ENCODE measurements at places on chromosomes 7 and 10.

GRCh38 chr7:137402536-137403352 lies 59.2 kb upstream of the PTN start:
- DNase-seq: no peak

DNA sequence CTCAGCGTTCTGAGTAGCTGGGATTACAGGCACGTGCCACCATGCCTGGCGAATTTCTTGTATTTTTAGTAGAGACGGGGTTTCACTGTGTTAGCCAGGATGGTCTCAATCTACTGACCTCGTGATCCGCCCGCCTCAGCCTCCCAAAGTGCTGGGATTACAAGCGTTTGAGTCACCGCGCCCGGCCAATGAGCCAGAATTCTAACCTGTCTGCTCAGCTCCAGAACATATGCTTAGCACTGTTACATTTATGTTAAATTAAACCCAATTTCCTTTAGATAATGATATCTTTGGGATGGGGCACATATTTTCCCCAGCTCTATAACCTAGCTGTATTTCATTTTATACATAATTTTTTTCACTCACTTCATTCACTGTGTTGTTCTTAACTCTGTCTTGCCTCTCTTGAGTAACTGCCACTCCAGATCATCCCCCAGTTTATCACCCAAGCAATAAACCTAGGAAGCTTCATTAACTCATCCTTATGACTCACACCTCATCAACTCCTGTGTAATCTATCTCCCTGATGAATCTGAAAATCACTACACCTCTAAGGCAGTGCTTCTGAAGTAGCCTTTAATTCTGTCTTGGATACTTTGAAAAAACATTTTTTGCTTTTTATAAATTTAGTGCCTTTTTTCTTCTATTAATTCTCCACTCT lies 559.7 kb upstream of the ZWINT start:
- DNase-seq: no peak

GRCh38 chr7:88132725-88133124 lies 87.1 kb downstream of the SRI start:
- no peak for DNase-seq

- DNase-seq: no peak
Observed at GRCh38 chr7:100044718-100045117, 4.9 kb upstream of the ZSCAN21 start.

DNA sequence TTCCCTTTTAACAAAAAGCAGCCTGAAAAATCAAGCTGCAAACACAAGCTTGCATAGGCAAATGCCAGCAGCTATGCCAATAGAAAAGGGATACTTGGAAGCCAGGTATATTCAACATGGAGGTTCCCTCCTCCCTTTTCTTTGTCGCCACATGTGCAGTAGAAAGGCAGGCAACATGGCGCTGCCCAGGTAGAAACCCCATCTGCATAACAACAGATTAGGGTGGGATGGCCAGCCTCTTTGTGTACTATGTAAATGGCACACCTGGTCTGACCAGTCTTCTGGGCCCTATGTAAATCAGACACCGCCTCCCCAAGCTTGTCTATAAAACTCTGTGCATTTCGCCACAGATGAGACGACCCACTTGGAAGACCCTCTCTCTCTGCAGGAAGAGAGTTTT lies 58.1 kb downstream of the CCDC3 start:
- no peak for DNase-seq

DNA sequence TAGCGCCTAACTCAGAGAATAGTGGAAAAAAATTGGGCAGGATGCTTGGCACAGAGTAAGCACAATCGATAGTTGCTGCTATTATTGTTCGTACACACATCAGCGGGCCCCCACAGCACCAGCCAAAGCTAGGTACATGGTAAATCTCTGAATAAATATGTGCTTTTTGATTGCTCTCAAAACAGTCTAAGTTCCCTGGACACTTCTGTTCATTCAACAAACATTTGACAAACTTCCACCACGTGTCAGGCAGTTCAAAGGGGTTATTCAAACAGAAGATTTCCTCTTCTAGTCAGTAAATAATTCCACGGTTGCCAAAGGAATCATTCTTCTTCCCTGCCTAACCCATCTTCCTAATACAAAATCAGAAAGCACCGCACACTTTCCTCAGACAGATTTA lies 150.8 kb downstream of the DGKI start:
- DNase-seq: no peak

DNA sequence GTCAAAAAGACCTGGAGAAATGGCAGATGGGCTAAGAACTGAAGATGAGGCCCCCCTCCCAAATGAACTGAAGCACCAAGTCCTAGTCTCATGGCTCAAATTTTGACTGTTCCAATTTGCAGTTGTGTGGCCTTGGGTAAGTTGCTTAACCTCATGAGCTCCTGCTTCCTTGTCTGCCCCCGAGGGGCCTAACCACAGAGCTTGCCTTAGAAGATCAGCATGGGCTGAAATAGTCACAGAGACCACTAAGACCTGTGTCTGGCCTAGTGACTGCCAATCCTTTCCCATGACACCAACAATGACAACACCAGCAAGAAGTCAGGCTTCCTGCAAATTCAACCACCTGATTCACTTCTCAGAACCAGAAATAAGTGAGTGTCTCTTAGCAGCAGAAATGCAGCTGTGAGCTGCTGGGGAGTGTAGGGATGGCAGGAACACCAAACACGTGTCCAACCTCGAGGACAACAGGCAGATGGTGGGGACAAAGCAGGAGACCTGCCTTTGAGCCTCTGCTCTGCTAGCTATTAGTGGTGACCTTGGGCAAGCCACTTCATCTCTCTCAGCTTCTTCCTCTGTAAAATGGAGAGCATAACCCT lies 23.7 kb downstream of the CRHR2 start:
- DNase-seq: no peak

DNA sequence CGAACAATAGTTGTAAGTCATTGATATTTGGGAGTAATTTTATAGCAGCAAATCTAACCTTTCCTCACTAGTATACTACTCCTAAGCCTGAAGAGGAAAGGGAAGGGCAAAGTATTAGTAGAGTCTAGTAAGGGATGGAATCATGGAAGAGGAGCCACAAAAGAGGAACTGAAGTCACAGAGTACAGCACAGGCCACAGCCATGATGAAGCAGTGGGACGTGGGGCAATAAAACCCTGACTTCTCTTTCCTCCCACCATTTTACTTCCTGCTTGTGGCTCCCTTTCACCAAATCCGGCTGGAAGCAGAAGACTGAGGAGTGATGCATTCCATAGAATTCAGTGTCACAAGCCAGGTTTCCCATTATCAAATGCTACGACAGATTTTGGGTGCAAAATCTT lies 58.7 kb downstream of the CABCOCO1 start:
- DNase-seq: no peak

DNA sequence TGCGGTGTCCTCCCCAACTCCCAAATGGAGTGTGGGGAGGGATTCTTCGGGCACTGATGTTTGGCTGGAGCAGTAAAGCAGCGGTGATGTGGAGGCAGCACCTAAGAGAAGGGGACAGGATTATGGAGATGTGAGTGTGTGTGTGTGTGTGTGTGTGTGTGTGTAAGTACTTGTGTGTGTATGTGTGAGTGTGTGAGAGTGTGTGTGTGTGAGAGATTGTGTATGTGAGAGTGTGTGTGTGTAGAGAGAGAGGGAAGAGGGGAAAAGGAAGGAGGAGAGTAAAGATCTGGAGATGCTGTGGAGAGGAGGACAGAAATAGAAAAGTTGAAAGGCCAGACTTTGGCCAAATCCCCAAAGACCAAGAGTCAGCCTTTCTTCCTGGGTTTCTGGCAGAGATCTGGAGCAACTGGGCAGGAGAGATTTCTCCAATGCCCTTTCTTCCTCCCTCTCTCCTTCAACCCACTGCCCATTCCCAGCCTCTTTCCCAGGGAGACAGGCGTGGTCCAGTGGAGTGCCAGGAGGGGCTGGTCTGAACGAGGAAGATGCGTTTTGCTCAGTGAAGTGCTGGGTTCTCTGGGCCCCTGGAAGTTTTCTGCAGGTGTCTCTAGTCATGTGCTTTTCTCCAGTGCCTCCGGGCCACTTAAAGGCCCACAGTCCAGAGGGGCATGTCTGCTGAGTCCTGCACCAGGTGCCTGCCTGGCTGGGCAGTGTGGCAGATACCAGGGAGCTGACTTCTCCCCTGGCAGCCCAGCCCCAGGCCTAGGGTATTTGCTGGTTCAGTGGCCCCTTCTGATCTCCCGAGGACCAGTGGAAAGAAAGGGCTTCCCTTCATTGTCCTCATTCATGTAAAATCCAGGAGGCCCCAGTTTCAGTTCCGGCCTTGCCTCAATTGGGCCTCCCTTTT lies 60.5 kb downstream of the HK1 start:
- DNase-seq: no peak

DNA sequence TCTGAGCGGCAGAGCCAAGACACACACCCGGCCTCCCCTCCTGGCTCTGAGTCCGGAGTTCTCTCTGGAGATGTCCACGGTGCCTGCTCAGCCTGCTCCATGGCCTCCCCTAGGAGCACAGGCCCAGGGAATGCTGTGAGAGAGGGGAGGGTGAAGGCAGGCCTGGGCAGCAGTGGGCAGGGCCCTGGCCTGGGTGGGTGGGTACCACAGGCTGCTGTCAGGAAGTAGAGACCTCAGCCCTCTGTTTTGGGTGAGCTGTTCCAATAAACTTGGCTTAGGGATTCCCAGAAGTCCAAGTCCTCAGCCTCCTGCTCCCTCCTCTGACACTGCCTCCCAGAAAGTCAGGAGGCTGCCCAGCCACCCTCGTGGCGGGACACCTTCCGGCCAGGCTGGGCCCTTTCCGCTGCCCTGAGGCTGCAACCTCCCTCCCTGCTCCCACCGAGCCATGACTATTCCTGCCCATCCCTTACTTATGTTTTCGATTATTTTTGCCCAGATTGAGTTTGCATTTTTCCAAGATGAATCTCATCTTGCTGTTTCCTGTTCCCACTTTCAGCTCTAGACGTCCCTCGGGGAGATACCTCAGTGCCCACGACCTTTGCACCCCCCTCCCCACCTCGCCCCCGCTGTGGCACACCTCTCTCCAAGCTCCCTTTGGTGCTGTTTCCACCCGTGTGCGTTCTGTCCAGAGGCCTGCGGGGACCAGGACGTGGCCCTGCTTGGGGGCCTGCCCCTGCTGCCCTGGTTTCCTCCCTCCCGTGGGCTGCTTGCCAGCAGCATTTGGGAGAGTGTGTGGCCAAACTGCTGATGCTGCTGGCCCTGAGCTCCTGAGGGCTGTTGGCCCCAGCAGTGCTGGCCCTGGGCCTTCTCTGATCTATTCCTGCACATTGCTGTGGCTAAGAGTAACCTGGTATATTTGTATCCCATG lies 5.8 kb upstream of the POLM start:
- DNase-seq: no peak

- DNase-seq: no peak
Observed at GRCh38 chr10:128780156-128780761, 654.0 kb upstream of the MKI67 start.

GRCh38 chr10:58305821-58306220 lies 29.0 kb upstream of the UBE2D1 start:
- no peak for DNase-seq

GRCh38 chr10:85145966-85146365 lies 817.6 kb downstream of the CCSER2 start:
- DNase-seq: no peak

- DNase-seq: no peak
Observed at GRCh38 chr10:4686644-4686996, 139.4 kb upstream of the AKR1E2 start.

DNA sequence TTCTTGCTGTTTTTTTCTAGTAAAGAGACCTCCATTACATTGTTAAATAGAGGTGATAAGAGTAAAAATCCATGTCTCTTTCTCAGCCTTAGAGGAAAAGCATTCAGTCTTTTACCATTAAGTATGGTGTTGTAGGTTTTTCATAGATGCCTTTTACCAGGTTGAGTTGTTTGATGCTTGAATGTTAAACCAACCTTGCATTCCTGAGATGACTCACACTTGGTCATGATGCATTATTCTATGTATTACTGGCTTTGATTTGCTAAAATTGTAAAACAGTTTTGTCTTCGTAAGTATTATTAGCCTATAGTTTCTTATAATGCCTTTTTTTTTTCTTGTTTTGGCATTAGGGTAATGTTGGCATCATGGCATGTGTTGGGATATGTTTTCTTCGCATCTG lies 90.0 kb downstream of the ANKRD61 start:
- no peak for DNase-seq

GRCh38 chr7:123367484-123368122 lies 166.8 kb downstream of the IQUB start:
- no peak for DNase-seq

- DNase-seq: no peak
Observed at GRCh38 chr7:70616211-70616610, 515.7 kb upstream of the GALNT17 start.

All from right forelimb (tissue), 1 donor.